Type B pancreatic cell (in vitro differentiated cells): ENCODE measurements at places on chromosomes 3 and 15.

DNA sequence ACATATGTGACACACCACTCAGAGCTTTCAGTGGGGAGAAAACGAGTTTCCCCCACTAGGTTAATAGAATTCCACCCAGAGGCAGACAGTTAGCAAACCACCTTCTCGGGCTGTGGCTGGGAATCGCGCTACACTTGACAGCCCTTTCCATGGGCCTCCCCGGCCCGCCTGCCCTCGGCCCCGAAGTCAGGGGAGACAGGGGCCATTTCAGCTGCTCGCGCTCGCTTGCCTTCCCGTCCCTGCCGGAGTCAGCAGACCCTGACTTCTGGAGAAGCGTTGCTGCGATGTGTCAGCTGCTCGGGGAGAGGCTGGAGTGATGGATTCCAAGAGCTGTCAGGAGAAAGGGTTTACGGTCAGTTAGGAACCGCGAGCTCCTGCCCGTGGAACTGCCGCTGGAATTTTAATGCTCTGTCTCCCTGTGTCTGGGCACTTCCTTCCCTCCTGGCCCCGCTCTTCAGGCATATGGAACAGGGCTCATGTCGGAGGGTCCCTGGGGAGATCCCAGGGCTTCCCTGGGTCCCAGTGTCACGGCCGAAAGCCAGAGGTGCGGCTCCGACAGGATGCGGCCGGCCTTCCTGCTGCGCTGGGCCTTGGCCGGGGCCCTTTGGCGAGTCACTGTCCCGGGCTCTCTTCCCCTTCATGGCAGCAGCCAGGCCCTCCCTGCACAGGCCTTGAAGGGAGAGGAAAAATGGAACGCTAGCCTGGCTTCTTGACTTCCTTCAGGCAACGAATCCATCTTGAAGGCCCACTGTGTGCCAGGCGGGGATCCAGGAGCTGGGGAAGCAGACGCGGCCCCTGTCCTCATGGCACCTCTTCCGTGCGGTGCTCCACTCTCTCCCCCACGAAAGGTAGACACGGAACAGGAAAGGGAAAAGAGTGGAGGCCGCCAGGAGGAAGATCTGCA, 38.4 kb upstream of the VPS8 start:
- no peak for DNase-seq

- DNase-seq, result no peak
These were observed 5.3 kb downstream of the P2RY12 start for GRCh38 chr3:151379083-151379734.

DNA sequence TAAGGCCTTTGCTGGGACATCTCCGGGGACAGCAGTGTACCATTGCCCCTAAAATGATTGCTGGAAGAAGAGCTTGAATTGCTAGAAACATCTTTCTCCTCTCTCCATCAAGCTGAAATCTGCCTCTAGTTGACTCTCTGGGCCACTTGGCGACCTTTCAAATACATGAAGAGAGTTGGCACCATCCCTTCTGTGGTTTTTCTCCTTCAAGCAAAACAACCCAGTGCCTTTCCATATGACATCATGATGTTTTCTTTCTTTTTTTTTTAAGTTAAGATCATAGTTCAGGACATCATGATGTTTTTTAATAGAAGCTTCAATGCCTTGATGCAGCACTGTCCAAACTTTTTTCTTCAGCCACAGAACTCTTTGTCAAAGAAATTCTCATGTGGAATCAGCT, 144.0 kb upstream of the PTPRG start:
- no peak for DNase-seq

DNA sequence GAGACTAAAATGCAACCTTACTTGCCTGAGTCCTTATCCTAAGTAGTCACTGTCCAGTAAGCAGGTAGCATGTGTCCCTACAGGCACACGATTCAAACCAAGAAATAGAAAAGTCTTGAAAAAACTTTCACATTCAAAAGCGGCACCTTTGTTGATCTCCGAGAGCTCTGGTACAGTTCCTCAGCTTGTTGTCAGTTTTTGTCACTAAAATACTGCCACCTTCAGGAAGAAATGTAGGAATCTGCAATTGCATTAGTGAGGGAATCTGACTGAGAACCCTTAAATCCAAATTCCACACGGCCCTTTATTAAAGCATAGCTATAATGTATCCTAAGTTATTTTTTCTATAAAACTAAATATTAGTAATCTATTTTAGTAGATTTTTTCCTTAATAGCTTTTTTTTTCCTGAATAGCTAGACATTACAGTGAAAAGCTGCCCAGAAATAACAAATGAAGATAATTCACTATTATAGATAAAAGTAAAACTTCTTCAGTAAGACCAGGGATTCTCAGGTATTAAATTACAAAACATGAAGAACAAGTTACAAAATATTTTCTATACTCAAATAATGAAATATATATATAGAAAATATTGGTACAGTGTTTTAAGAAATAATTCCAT, 44.0 kb downstream of the CCDC54 start:
- DNase-seq, result no peak

- no peak for DNase-seq
These were observed 702 bp upstream of the GPX1 start for GRCh38 chr3:49358884-49359225.

DNA sequence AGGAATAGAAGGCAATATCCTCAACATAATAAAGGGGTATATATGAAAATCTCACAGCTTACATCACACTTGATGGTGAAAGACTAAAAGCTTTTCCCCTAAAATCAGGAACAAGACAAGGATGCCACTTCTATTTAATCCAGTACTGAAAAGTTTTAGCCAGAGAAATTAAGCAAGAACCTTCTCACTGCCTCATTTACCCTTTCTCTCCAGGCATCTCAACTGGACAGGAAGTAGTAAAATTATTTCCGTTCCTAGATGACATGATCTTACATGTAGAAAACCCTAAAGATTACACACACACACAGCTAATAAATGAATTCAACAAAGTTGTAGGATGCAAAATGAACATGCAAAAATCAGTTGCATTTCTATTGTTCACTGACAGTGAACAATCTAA, 11.2 kb downstream of the SCAP start:
- DNase-seq, result no peak
